CD4-positive, CD25-positive, alpha-beta regulatory T cell (primary cell): ENCODE measurements at places on chromosomes 1 and 21. TPM values are rescaled to one million over a fixed set of nuclear protein-coding genes. Genes with fewer than 3 reads are reported as not detected.

Gene OR2L3
- not detected for total RNA-seq

Gene RIMKLA
- total RNA-seq = not detected

Gene IFNGR2
- total RNA-seq = 10.2 TPM

Gene HSPA6
- not detected for total RNA-seq

Gene KCNK1
- total RNA-seq = 0.99 TPM

Gene CSRP1
- 63.8 TPM for total RNA-seq

Gene ATP1A4
- not detected for total RNA-seq

Gene S100A7A
- not detected for total RNA-seq

Gene OR2T11
- total RNA-seq = not detected

Gene IVL
- total RNA-seq = not detected

Gene HEYL
- total RNA-seq = 0.25 TPM
